ENCODE measurements at places on chromosomes 3 and 15. TPM values are rescaled to one million over a fixed set of nuclear protein-coding genes. Genes with fewer than 3 reads are reported as not detected.

The CD86 gene
- total RNA-seq: not detected

The TM4SF18 gene
- not detected for total RNA-seq

The NMNAT3 gene
- total RNA-seq: 1.9 TPM

The STXBP5L gene
- total RNA-seq: not detected

The MORC1 gene
- not detected for total RNA-seq

The SLC51B gene
- total RNA-seq: not detected

The ETV5 gene
- 93.0 TPM for total RNA-seq

The GOLGA8N gene
- total RNA-seq: 9.1 TPM

The CADPS gene
- not detected for total RNA-seq

DNA sequence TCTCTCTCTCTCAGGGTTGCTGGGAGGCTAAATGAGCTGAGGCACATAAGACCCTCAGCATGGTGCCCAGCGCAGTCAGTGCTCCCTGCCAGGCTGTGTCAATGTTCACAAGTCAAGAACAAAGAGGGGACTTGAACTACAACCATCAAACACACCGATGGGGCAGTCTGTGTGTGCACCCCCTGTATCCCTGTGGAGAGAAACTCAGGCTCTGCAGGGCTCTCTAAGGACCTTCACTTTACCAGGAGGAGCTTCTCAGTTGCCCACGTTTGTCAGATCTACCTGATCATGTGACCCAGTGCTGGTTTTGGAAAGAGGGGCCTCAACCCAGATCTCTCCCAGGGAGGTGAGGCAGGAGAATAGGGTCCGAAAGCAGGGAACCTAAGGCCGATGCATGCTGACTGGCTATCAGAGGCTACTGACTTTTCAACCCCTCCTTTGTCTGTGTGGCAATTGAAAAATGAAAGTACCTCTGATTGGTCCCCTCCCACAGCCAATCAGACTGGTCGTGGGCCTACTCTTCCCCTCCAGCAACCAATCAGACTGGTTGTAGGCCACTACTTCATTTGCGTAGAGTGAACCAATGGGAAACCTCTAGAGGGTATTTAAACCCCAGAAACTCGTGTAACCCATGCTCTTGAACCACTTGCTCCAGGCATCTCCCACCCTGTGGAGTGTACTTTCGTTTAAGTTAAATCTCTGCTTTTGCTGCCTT, 34.0 kb downstream of the RHCG start:
- no peak overlapping the region for H3K4me3 ChIP-seq
- no peaks in the 10 kb centered on the region for H3K4me1 ChIP-seq
- no peak overlapping the region for H3K27ac ChIP-seq
- DNase-seq: peak; percentile 57

- H3K4me1 ChIP-seq: no peaks in the 10 kb centered on the region
- no peaks in the 10 kb centered on the region for H3K27me3 ChIP-seq
- no peak overlapping the region for H3K4me3 ChIP-seq
- H3K36me3 ChIP-seq: no peaks in the 10 kb centered on the region
Measured at GRCh38 chr3:28502397-28502937, 153.8 kb upstream of the AZI2 start.

DNA sequence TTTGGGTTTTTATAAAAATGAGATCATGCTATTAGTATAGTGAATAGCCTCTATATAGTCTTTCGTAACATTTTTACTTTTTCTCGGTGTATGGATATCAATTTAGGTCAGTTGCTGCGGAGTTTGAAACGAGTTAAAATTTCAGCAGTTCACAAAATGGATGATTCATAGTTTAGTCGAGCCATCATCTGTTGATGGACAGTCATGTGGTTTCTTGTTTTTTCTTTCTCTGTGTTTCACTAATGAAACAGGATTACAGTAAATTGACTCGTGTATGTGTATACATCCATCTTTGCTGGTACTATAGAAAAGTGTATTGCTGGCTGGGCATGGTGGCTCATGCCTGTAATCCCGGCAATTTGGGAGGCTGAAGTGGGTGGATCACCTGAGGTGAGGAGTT, 106.8 kb downstream of the IGF1R start:
- H3K27me3 ChIP-seq: no peaks in the 10 kb centered on the region
- DNase-seq: peak; percentile 44
- H3K36me3 ChIP-seq: no peaks in the 10 kb centered on the region
- no peaks in the 10 kb centered on the region for H3K4me1 ChIP-seq
- peak overlapping the region; percentile 60 for H3K4me3 ChIP-seq
- H3K27ac ChIP-seq: peak overlapping the region; percentile 91

GRCh38 chr3:194931865-194932264, 246.2 kb downstream of the FAM43A start:
- H3K4me3 ChIP-seq: no peak overlapping the region
- no peaks in the 10 kb centered on the region for H3K27me3 ChIP-seq
- no peaks in the 10 kb centered on the region for H3K36me3 ChIP-seq

GRCh38 chr3:151787626-151788025, 26.3 kb upstream of the AADAC start:
- DNase-seq: no peak
- H3K4me3 ChIP-seq: no peak overlapping the region
- no peaks in the 10 kb centered on the region for H3K4me1 ChIP-seq
- no peaks in the 10 kb centered on the region for H3K27me3 ChIP-seq

DNA sequence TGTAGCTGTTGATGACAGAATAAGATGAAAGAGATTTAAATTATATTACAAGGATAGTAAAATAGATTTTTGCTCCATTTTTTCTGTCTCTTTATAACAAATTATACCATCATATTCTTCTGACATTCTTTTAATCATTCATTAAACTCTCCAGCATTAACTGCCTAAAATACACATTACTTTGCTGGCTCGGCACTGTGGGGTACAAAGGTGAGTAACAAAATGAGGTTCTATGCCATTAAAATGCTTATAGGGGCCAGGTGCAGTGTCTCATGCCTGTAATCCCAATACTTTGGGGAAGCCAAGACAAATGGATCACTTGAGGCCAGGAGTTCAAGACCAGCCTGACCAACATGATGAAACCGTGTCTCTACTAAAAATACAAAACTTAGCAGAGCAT, 81.5 kb downstream of the ULK4 start:
- no peak for DNase-seq
- no peaks in the 10 kb centered on the region for H3K36me3 ChIP-seq
- H3K27me3 ChIP-seq: no peaks in the 10 kb centered on the region
- no peak overlapping the region for H3K4me3 ChIP-seq
- H3K4me1 ChIP-seq: no peaks in the 10 kb centered on the region

GRCh38 chr15:38843051-38843501, 278.5 kb upstream of the RASGRP1 start:
- DNase-seq: no peak
- H3K27ac ChIP-seq: no peak overlapping the region
- H3K4me3 ChIP-seq: no peak overlapping the region
- H3K27me3 ChIP-seq: no peaks in the 10 kb centered on the region
- H3K36me3 ChIP-seq: no peaks in the 10 kb centered on the region

GRCh38 chr3:40649346-40649745, 124.6 kb downstream of the ZNF621 start:
- peaks cover 5% of the 10 kb centered on the region for H3K27me3 ChIP-seq
- H3K4me3 ChIP-seq: no peak overlapping the region
- H3K36me3 ChIP-seq: no peaks in the 10 kb centered on the region
- no peak overlapping the region for H3K27ac ChIP-seq
- H3K4me1 ChIP-seq: no peaks in the 10 kb centered on the region
- peak; percentile 5 for DNase-seq

DNA sequence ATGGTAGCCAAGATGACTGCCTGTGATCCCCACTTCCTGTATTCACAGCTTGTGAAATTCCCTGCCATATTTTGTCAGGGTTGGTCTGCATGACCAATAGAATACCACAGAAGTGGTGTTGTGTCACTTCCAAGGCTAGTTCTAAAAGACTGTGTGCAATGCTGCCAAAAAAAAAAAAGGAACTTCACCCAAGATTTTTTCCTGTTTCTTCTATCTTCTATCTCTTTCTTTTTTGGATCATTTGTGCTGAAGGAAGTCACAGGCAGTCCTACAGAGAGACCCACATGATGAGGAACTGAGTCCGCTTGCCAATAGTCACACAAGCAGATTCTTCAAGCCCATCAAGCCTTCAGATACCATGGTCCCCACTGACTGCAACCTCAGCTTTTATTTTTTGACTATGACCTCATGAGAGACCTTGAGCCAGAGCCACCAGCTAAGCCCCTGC, 18.1 kb upstream of the RAF1 start:
- DNase-seq: peak; percentile 76
- H3K4me3 ChIP-seq: no peak overlapping the region
- no peaks in the 10 kb centered on the region for H3K27me3 ChIP-seq
- no peaks in the 10 kb centered on the region for H3K36me3 ChIP-seq

DNA sequence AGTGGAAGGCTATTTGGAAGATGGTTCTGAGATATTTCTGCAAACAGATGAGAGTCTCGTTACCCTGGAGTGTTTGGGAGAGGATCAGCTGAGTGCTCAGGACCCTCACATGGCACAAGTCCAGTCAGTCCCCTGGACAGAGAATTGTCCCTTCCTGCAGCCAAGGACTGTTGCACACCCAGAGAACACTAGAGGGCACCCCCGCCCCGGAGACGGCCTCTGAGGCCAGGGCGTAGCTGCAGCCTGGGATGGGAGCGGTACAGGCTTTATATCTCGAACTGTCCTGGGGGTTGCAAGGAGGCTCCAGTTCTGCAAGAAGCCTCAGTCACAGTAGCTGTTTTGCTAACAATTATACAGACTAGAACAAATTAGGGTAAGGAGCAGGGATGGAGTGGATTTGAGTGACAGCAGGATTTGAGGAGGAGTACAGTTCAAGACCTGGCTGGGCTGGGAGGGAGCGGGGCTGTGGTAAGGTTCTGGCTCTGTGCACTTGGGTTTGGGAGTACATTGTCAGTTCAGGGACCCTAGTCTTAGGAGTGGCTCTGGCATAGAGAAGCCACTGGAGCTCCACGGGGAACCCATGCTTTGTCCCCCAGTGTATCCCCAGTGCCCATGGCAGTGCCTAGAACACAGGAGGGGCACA, 67.6 kb upstream of the HACD2 start:
- H3K4me3 ChIP-seq: no peak overlapping the region
- H3K27ac ChIP-seq: no peak overlapping the region
- peak; percentile 75 for DNase-seq
- H3K27me3 ChIP-seq: no peaks in the 10 kb centered on the region

GRCh38 chr3:127431066-127431465, 143.2 kb upstream of the PRR20G start:
- peaks cover 6% of the 10 kb centered on the region for H3K36me3 ChIP-seq
- no peak overlapping the region for H3K27ac ChIP-seq

GRCh38 chr3:151580591-151580990, 119.7 kb upstream of the IGSF10 start:
- no peaks in the 10 kb centered on the region for H3K36me3 ChIP-seq

- no peak overlapping the region for H3K4me3 ChIP-seq
- peaks cover 7% of the 10 kb centered on the region for H3K4me1 ChIP-seq
- H3K27me3 ChIP-seq: no peaks in the 10 kb centered on the region
Measured at GRCh38 chr3:115245438-115245837, 98.3 kb upstream of the ZBTB20 start.

DNA sequence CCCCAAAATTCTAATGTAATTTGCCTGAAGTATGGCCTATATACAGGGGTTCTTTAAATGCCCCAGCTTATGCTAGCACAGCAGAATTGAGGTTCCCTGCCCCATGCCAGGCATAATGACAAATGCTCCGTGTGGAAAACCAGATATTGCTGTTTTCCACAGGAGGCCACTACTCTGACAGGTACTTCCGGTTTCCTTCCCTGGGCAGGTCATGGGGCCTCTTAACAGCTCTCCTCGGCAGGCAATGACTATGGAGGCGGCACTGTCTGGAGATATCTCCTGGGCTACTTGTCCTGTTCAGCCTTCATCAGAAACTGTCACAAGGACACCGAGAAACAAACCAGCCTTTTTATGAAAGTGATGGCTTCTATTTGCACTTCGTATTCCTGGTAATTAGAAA, 54.8 kb downstream of the SLC7A14 start:
- no peak overlapping the region for H3K4me3 ChIP-seq
- H3K36me3 ChIP-seq: peaks cover 4% of the 10 kb centered on the region
- DNase-seq: no peak
- no peaks in the 10 kb centered on the region for H3K27me3 ChIP-seq
- H3K4me1 ChIP-seq: no peaks in the 10 kb centered on the region

DNA sequence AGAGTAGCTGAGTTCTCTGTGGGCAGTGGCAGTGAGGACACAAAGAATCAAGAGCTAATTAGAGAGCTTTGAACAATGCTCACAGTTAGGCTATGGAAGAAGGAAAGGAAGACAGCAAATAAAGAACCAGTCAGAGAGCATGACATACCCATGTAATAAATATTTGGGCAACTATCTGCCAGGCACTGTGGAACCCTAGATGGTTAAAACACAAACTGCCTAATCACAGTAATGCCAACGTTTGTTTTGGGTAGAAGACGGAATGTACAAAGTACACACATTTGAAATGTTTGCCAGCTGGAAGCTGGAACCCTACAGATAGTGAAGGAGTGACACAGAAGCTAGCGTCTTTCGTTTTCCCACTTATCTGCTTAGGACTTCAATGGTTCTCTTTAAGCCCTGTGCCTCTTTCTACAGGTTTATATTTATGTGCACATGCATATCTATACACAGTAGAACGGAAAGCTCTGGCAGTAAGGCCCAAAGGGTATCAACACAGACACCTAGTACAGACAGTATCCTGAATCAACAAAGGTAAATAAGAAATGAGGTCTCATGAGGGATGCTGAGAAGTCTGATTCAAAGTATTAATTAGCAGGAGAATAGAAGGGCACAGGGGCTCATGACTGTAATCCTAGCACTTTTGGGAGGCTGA, 44.6 kb downstream of the ANKRD28 start:
- H3K36me3 ChIP-seq: peaks cover 62% of the 10 kb centered on the region
- H3K4me3 ChIP-seq: no peak overlapping the region
- DNase-seq: no peak
- peaks cover 23% of the 10 kb centered on the region for H3K4me1 ChIP-seq

DNA sequence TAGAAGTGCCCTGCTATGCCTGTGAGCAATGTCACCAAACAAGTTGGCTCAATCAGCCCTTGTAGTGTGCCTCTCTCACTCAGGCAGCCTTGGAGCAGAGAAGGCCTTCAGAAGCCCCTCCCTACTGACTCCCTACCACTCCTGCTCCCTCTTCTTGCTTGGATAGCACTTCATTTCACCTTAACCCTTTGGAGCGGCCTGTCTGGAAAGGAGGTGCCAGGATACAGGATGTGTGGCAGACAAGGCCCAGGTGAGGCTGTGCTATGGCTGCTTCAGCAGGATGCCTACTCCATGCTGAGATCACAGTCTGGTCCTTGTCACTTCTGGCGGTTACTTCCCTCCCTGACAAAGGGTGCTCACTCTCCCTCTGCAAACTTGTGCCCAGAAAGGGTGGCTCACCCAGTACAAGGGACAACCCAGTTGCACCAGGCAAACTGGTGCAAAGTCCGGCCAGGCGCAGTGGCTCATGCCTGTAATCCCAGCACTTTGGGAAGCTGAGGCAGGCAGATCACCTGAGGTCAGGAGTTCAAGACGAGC, 1.1 kb downstream of the MON1A start:
- no peaks in the 10 kb centered on the region for H3K27me3 ChIP-seq
- no peak for DNase-seq
- peaks cover 7% of the 10 kb centered on the region for H3K36me3 ChIP-seq
- H3K27ac ChIP-seq: no peak overlapping the region
- peaks cover 12% of the 10 kb centered on the region for H3K4me1 ChIP-seq

GRCh38 chr3:46856576-46857471, 6.4 kb downstream of the MYL3 start:
- no peaks in the 10 kb centered on the region for H3K4me1 ChIP-seq
- no peak for DNase-seq
- no peak overlapping the region for H3K4me3 ChIP-seq
- no peaks in the 10 kb centered on the region for H3K36me3 ChIP-seq
